Progenitor cell of endocrine pancreas (in vitro differentiated cells): ENCODE measurements at places on chromosomes 4 and X. TPM values are rescaled to one million over a fixed set of nuclear protein-coding genes. Genes with fewer than 3 reads are reported as not detected.

- DNase-seq, result no peak
Observed at GRCh38 chrX:148929686-148930085, 429.3 kb downstream of the AFF2 start.

Gene PAGE4
- total RNA-seq, result not detected in 2 replicates

Gene CYP2U1
- total RNA-seq, result 5.2 and 6.1 TPM in 2 replicates

- no peak for DNase-seq
Observed at GRCh38 chr4:176875446-176875930, 82.8 kb upstream of the VEGFC start.

- no peak for DNase-seq
Observed at GRCh38 chr4:68375667-68376559, 26.0 kb upstream of the YTHDC1 start.

DNA sequence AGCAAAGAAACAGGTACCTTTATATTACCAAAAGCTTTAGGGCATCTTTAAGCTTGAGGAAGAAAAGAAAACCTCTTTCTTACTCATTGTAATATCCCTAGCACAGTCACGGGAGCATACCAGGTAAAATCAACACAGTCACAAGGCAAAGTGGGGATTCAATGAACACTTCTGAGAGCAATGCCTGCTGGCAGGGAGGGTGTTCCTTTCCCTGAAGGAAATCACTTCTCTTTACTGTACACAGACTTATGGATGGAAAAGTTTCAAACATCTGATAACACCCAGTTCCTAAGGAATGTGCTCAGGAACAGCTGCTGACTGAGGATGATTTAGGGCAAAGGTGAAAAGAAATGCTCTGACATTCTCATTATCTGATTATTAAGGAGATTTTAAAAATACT lies 94.8 kb downstream of the MAML3 start:
- no peak for DNase-seq

Gene SPANXN4
- not detected in 2 replicates for total RNA-seq

GRCh38 chrX:23503835-23504539 lies 163.3 kb upstream of the PRDX4 start:
- peak; percentile 30 for DNase-seq

Gene AKAP14
- not detected in 2 replicates for total RNA-seq

- no peak for DNase-seq
Observed at GRCh38 chr4:71441186-71442169, 102.7 kb downstream of the SLC4A4 start.

GRCh38 chrX:106468433-106468832 lies 143.3 kb upstream of the RADX start:
- DNase-seq, result no peak

DNA sequence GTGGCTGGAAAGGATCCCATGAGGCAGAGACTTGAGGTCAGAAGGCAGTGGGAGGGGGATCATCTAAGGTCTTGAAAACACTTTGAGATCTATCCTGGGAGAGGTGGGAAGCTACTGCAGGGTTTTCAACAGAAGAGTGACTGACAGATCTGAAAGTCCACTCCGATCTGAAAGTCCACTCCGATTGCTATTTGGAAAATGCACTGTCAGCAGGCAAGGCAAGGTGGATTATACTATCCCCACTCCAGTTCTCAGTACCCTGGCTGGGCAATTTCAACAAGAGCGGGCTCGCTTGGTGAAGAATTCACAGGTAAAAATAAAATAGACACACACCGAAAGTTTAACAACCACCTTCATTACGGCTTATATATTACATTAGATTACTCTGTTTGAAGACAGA lies 42.3 kb upstream of the C1QTNF7 start:
- no peak for DNase-seq

DNA sequence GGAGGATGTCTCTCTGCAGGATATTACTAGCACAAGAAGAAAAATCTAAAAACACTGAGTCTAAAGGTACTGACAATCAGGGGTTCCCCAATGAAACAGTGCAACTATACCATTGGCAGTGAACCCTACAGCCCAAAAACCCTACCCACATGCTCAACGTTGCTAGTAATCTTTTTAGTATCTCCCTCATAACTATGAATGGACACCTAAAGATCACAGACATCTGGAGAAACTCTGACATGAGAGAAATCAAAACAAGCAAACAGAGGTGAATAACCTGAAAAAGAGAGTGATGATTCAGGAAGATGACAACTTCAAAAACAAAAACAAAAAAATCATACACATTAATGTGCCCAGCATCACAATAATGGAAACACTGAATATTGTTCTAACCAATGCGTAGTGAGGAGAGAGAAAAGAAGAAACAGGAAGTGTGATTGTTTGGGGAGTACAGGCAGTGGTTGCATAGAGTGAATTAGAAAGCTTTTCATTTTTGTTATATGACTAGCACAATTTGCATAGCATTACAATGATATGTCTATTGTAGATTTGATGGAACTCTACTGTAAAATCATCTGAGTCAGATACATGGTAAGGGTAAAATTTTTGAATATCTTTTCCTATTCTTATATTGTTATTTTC lies 78.9 kb upstream of the FMR1 start:
- no peak for DNase-seq

DNA sequence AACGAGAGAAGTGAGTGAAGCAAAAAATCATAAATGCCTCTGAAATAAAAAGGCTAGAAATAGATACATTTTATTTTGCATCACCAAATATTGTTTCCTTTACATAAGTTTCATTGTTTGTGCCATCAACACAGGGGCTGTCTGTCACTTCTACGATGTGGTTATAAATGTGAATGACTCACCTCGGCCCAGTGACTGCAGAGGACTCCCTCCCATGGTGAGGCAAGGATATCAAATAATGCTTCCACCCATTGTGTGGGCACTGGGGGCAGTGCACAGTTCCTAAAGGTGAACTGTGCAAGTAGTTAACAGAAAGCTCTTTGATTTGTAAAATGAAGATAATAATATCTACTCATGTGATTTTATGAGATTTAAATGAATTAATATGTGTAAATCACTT lies 230.3 kb upstream of the NEIL3 start:
- no peak for DNase-seq

Gene SMIM10
- total RNA-seq, result 2.2 TPM in 2 replicates

DNA sequence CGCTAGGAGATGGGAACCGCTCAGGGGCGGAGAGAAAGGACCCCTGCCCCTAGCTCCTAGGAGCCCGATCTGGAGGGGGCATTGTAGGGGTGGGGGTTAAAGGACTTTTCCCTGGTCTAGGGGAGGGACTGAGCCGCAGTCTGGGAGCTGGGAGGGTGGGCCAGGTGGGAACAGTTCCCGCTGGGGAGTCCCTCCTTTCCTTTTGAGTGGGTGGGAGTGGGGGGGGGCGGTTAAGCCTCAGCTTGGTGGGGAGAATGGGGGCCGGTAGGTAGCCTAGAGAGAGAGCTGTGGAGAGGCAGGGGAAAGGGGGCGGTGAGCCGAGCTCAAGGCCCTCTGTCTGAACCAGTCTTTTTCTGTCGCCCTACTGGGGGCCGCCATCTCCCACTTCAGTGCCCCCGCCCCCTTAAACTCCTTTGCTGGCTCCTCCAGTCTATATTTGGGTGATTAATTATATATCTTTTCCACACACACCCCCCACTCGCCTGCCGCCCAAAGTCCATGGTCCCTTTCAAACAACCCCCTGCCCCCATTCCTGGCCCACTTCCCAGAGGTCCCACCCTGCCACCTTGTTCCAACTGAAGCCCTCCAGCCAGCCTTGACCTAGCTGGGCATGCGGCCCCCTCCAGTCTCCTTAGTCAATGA lies 822 bp downstream of the ZNF275 start:
- DNase-seq, result no peak

Gene TLR3
- 0.11 TPM in 1 of 2 replicates, not detected in the other for total RNA-seq

Gene ADRA2C
- total RNA-seq, result 2.9 and 3.0 TPM in 2 replicates

Gene CTAG1B
- not detected in 2 replicates for total RNA-seq

GRCh38 chr4:69126024-69126423 lies 29.8 kb downstream of the UGT2B7 start:
- DNase-seq, result no peak

DNA sequence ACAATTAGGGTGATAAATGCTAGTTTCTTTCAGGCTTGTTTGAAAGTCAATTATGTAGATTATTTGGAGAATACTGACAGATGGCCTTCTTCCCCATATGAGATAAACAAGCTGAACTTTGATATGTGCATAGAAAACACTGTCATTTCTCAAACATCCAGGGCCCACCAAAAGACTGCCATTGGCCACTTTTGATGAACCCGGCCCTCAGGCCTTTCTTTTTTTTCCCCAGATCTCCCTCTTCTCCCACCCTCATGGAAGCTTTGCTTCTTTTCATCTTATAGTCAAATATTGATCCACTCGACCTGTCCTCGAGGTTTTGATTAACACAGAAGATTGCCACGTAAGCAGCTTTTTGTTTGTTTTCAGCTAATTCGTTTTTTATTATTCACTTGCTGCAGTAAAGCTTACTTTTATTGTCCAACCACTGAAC lies 377.4 kb downstream of the SMARCA1 start:
- DNase-seq, result no peak

Gene VEGFC
- 0.38 and 0.67 TPM in 2 replicates for total RNA-seq

Gene TMPRSS11E
- total RNA-seq, result 0.12 and 0.13 TPM in 2 replicates

DNA sequence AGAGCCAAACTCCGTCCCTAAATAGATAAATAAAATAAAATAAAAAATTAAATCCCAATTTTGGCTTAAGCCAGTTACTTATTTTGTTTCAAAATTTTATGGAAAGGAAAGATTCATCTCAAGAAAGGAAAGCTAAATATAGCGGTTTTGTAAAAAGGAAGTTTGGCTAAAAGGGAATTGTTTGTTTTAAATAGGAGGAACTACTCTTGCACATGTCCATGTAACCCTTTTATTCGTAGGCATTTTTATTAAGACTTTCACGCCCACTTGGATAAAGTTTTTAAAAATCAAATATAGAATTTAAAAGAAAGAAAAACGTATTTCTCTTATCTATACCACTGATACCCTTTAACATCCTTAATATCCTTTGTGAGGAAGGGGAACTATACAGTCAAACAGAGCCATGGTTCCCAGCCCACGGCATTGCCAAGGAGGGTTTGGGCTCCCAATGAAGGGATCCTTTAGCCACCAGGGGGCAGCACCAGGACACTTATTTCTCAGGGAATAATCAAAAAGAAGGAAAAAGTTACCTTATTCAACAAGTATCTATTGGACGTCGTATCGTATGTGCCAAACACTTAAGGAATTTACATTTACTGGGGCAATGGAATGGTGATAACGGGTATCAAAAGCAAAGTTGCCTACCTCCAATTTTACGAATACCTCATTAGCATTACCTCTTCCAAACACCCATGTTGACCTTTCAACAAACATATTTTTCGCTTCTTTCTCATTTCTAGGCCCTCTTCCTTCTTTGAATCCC lies 27.7 kb downstream of the CDKN2AIP start:
- DNase-seq, result peak; percentile 71

DNA sequence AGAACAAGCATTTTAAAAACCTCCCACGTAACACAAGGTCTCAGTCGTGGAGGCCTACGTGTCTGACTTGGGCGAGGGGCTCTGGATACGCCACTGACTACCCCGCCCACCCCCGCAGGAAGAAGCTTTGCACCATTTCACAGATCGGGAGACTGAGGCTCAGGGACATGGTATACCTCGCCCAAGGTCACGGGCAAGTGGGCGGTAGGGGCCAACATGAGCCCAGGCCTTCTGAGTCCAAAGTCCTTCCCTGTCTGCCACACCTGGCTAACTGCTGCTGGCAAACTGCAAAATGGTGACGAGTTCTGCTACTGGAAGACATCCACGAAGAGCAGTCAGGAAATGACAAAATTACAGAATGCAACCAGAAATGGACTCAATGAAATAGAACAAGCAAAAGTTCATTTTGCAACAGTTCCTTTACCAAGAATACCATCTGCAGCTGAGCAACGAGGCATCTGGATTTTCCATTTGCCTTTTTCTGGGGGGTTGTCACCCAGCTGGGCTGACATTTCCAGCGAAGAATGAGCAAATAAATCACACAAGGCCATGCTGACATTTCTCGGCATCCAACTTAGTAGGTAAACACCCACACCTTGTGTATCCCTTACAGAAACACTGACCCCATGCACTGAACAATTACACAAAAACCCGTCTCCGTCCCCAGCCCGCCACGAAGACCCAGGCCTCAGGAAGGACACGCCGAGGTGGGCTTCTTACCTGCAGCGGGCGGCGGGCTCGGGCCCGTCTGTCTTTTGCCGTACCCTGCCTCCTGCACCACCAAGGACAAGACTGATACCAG lies 70.2 kb upstream of the AFAP1 start:
- DNase-seq, result no peak

DNA sequence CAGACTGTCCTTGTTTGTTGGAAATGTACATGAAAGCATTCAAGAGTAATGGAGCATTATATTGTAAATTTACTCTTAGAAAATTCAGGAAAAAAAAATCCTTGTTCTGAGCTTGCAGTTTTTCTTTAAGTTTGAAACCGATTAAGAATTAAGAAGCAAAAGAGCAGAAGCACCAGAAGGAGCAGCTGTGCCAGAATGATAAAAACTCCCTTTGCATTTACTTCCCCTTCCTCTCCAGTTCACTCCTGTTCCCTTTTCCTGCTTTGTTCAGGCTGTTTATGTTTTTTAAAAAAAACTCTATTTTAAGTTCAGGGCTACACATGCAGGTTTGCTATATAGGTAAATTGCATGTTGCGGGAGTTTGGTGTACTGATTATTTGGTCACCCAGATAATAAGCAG lies 90.3 kb downstream of the ATOH1 start:
- no peak for DNase-seq

Gene PABPC1L2B
- not detected in 2 replicates for total RNA-seq

DNA sequence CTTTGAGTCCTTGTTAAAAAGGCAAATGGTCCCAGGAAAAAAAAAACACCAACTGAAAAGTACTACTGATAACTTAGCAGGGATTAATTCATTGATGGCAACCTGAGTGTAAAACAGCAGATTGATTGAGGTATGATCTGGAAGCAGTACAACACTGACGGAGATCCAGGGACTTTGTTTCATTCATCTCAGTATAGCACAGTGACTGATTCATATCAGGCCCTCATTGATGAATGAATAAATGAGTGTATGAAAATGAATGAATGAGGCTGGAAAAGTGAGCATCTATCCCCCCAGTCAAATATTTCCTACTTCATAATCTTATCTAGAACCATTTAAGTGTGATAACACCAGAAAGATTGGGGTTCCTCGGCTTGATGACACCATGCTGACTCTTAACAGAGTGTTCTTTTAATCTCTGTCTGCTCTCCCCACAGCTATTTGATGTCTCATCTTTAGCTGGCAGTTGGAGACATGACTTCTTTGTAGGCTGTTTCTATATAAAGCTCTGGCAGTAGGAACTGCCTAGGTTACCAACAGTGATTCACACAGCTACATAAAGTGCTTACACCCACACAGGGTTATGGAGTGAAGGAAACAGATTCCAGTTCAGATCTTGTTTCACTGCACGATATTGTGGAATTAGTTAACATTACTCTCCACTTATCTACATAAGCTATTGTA lies 18.6 kb upstream of the RNF128 start:
- no peak for DNase-seq

GRCh38 chr4:17876943-17877342 lies 66.2 kb downstream of the NCAPG start:
- DNase-seq, result no peak
